ENCODE measurements at places on chromosomes 2 and 18.

GRCh38 chr2:186618696-186619095, 28.8 kb downstream of the ITGAV start:
- no peak for DNase-seq

DNA sequence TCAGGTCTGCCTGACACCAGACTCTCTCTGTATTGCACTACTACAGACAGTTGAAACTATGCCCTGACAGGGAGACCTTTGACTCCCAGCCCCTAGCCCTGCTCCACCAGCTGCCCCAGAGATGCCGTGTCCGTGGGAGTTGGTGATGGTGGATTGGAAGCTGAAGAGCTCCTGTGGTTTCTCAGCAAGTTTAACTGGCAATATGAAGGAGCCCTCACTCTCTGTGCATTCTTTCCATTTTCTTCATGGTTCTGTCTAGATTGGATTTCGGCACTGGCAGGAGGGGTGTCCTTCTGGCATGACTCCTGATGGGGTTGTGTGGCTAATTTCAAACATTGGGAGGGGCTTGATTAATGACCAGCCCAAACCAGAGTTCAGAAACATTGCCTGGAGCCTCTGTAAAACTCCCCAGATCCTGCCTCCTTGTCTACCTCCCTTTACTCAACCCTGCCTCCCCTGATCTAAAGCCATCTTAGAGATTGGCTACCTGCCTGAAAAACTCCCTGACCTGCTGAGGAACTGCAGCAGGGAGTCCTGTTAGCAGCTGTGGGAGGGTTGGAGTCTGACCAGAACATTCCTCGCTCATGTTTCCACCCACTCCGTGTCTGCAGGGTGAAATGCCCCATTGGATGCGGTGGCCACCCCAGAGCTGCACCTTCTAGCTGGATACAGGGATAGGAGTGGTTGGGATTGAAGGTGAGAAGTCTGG, 206.9 kb upstream of the SPRED2 start:
- no peak for DNase-seq

DNA sequence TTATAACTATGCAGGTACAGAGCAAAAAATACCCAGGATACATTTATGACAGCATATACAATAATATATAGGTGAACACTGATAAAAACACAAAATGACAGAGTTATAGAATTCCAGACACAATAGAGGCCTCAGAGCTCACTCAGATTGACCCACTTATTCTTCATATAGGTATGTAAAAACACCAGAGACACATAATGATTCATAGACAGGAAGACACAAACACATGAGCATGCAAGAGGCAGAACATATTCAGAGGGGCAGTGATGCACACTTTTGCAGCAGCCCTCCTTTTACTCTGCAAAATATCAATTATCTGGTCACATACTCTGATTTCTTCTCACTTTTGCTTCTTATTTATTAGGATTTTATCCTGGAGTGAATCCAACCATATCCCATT, 633.3 kb upstream of the ACVR2A start:
- no peak for DNase-seq

DNA sequence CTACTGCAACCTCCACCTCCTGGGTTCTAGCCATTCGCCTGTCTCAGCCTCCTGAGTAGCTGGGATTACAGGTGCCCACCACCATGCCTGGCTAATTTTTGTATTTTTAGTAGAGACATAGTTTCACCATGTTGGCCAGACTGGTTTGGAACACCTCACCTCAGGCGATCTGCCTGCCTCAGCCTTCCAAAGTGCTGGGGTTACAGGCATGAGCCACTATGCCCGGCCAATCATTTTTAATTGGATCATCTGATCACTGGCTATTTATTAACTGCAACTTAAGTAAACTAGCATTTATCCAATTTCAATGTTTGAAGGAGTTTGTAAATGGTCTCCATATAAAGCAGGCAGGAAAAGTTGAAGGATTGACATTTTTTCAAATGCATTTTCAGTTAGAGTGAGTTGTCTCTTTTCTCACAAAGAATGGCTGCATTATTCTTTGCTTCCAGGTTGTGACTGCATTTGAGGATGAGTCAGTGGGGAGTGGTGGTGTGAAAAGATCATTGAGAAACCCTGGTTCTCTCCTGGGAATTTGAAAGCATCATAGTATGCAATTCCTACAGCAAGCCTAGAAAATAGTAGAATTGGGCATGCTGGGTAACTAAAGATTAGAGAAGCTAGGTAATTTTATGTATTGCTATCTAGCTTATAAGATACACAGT, 431.1 kb upstream of the ZEB2 start:
- DNase-seq = no peak

DNA sequence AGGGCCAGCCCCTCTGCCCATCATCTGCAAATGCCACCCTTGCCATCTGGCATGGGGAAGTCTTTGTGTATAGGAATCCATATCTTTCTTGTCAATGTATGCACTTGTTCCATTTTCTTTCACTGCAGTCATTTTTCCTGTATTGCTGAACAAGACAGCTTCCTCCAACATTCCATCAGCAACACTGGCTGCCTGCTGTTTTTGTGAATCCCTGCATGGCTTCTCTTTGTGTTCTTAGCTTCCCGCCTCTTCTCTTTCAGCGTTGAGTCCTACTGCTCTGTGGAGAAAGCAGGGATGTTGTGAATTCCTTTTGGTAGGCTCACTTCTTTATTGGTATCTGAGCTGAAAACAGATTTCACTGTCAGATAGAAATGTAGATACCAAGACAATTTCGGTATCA, 150.0 kb downstream of the LPIN1 start:
- DNase-seq = no peak

DNA sequence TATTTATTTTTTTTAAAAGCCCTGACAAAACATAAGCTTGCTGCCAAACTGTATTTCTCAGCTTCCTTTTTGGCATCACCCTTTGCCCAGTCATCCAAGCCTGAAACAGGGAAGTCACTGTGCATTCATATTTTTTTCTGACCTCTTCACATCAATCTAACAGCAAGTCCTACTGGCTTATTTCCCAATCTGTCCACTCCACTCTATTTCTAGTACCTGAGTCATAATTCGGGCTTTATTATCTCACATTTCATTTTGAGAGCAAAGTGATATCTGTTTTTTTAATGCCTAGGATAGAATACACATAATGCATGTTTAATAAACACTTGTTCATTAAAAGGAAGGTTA, 5.1 kb downstream of the HNMT start:
- no peak for DNase-seq

- DNase-seq = no peak
Observed at GRCh38 chr2:150234787-150235446, 252.6 kb downstream of the RND3 start.

- DNase-seq = no peak
Observed at GRCh38 chr18:25042641-25043051, 309.3 kb downstream of the ZNF521 start.

- DNase-seq = no peak
Observed at GRCh38 chr2:6913415-6914157, 3.6 kb upstream of the RNF144A start.

- no peak for DNase-seq
Observed at GRCh38 chr2:11681722-11682589, 12.0 kb upstream of the NTSR2 start.

DNA sequence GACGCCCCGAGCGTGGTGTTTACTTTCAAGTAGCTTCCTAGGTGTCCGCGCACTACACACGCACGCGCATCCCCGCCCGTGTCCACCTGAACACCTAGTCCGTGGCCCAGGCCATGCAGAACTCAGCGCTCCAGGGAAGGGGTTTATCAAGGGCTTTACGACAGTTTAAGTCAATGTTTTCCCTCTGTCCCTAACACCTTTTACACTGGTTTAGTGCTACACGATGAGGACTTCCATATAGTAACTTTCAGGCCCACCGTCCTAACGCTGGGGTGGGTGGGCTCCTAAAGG, 1.4 kb upstream of the BCL2 start:
- DNase-seq = peak; percentile 53

DNA sequence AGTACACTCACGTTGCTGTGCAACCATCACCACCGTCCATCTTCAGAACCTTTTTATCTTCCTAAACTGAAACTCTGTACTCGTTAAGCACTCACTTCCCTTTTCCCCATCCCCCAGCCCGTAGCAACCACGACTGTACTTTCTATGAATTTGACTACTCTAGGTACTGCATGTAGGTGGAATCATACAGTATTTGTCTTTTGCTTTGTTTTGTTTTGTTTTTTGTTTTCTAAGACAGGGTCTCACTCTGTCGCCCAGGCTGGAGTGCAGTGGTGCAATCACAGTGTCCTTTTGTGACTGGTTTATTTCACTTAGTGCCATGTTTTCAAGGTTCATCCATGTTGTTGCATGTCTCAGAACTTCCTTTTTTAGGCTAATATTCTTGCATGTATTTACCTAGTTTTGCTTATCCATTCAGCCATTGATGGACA, 7.0 kb upstream of the TYMS start:
- no peak for DNase-seq

GRCh38 chr2:175282300-175282699, 100.8 kb upstream of the ATP5MC3 start:
- peak; percentile 10 for DNase-seq

DNA sequence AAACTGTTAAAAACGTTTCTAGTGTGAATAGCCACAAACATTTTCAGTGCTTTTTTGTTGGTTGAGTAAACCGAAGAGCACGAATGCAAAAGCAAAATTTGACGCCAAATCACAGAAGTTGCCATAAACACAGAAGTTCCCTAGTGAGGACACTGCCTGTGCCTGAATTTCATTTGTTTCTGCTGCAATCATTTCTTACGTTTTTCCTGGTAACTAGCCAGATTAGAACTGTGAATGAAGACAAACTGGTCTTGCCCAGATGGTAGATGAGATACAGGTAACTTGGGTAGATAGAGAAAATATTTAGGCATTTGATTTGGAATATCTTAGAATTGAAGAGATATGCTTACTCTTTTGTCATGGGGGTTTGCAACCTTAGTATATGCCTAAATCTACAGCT, 9.8 kb upstream of the TBR1 start:
- DNase-seq = no peak

DNA sequence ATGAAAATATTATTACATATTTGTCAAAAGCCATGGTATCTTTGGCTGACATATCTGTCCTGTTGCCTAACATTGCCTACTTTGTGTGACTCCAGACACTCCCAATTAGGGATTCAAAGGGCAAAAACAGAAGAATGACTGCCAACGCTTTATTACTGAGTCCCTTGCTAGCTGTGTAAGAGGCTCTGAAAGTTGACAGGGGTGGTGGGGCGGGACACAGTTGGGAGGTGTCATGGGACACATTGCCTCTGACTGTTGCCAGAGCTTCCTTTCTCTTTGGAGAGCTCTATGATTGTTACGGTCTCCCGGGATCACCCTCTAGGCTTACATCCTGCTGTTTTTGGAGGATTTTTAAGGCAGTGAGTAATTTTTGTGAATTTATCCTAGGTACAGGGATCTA, 249.6 kb upstream of the ACVR2A start:
- DNase-seq = no peak

GRCh38 chr2:86623043-86623493, 597 bp downstream of the RNF103 start:
- no peak for DNase-seq

GRCh38 chr18:54250846-54251261, 18.5 kb upstream of the POLI start:
- DNase-seq = no peak

DNA sequence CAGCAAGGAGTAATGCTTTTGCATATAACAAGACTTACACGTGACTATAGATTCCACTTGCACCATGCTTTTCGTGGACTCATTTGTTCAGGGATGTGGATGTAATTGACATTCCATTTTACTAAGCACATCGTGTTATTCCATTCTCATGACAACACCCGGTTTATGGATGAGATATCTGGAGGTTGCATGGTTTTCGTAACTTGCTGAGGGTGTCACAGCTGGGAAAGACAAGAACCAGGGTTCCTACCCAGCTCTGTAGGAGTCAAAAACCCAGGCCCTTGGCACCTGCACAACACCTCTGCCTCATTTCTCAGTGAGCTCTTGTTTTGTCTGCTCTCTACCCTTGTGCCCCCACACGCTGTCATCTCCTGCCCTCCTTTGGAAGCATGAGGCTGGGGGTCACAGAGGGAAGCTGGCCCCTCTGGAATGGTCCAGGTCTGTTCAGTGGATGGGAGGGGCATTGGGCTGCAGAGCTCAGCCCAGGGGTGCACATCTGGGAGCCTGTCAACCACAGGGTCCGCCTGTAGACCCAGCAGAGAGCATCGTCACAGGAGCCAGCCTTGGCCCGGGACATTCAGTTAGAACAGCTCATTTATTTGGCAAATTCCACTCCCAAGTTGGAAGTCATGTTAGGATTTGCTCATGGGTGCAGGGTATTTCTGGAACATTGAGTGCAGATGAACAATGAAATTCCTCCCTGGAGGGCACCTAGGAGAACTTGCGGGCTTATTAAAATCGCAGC, 120.1 kb upstream of the TWIST2 start:
- no peak for DNase-seq

- DNase-seq = no peak
Observed at GRCh38 chr2:144461308-144461766, 58.6 kb downstream of the ZEB2 start.

- DNase-seq = no peak
Observed at GRCh38 chr2:25790074-25790790, 88.1 kb downstream of the ASXL2 start.

DNA sequence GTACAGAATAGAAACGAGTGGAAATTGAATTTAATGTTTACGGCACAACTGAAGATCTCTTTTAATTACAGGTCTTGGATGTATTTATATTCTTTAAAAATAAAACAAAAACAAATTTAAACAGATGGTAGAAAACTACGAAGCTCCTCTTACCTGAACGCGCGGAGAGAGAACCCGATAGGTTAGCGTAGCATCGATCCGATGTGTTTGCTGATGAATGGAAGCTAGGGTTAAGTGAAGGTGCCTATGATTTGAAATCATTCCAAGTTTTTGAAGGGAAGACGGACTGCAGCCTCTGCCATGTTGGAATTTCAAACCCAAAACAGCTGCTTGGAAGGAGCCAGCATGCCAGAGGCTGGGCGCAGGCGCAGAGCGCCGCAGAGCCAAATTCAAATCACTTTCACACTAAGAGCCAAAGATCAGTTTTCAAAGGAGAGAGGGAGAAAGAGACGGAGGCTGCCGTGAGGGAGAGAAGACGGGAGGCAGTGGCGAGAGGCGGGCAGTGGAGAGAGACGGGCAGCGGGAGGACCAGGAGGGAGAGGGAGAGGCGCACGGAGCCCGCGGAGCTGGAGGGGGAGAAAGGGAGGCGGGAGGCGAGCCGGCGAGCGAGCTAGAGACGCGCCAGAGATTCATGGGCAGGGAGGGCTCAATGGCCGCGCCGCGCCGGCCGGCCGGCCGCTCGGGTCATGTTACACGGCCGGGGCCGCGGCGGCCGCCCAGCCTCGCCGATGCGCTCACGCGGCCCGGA, at the start of gene FIGN:
TSS of gene FIGN (minus strand) at position 324 of the 748 bp plus-strand sequence. CDS start 1,081 bp downstream, outside the sequence.
- DNase-seq = no peak

- DNase-seq = no peak
Observed at GRCh38 chr2:43841949-43842865, 3.4 kb downstream of the ABCG8 start.

All from NCI-H1417 treated with DMSO at 0.1 percent for 48 hours (cell line).